ENCODE measurements at places on chromosomes 16 and 17.

- H3K27me3 ChIP-seq: no peaks in the 10 kb centered on the region
- no peak for DNase-seq
- H3K4me3 ChIP-seq: no peak overlapping the region
- peaks cover 39% of the 10 kb centered on the region for H3K36me3 ChIP-seq
- no peak overlapping the region for H3K27ac ChIP-seq
These were observed 18.7 kb downstream of the ZNHIT3 start for GRCh38 chr17:36505171-36505570.

DNA sequence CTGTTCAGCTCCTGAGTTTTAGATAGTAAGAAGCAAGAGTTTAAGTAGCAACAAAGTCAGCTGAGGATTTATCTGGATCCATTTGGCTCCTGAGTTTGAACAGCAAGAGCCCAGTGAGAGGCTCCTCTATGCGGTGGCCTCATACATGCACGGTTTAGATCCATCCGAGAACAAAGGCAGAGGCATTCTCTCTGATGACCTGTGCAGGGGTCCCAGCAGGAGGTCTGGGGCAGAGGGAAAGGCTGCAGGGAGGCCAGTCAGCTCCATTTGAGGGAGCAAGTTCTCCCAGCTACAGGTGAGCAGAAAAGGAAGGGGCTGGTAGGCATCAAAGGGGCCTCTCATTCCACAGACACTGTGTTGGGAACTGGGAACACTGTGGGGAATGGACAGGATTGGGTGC lies 16.5 kb downstream of the PITPNM3 start:
- no peak overlapping the region for H3K4me3 ChIP-seq
- H3K36me3 ChIP-seq: no peaks in the 10 kb centered on the region
- no peaks in the 10 kb centered on the region for H3K27me3 ChIP-seq
- no peak overlapping the region for H3K27ac ChIP-seq
- DNase-seq: no peak
- H3K4me1 ChIP-seq: no peaks in the 10 kb centered on the region

- H3K4me3 ChIP-seq: no peak overlapping the region
- H3K27ac ChIP-seq: no peak overlapping the region
- no peaks in the 10 kb centered on the region for H3K4me1 ChIP-seq
- no peaks in the 10 kb centered on the region for H3K36me3 ChIP-seq
These were observed 52.2 kb downstream of the DNAH17 start for GRCh38 chr17:78524870-78525510.

DNA sequence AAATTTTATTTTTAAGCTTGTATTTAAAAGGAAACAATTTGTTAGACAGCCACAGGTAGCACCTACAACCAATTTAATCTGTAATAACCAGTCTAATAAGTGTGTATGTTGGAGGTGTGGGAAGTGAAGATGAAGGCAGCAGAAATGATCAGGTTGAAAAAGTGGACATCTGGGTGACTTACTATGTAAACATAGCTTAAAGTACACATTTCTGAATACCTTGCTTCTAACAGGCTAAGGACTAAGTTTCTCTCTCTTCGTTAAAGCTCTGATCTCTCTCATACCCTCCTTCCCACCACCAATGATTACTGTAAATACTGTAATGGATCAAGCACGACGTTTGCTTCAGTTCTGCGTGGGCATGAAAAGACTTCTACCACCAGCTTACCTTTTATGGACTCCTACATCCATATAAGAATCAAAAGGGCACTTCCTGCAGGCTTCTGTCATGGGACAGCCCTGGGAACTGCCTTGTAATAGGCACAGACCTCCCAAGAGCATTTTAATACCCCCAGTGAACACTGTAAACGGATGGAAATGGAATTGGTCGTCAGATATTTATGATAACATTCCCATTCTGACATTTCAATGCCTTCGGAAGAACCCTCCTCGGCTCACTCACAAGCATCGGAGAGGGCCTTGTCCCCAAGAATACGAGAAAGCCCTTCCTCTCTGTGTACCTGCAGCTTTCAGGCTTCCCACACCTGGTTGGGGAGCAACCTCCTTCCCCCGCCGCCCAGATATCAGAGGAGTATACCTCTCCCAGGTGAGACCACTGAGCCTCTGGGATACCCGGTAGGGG lies 700 bp downstream of the CCDC43 start:
- peaks cover 19% of the 10 kb centered on the region for H3K4me1 ChIP-seq
- H3K27me3 ChIP-seq: no peaks in the 10 kb centered on the region
- peaks cover 10% of the 10 kb centered on the region for H3K36me3 ChIP-seq
- DNase-seq: no peak
- H3K27ac ChIP-seq: peak overlapping the region; percentile 88

DNA sequence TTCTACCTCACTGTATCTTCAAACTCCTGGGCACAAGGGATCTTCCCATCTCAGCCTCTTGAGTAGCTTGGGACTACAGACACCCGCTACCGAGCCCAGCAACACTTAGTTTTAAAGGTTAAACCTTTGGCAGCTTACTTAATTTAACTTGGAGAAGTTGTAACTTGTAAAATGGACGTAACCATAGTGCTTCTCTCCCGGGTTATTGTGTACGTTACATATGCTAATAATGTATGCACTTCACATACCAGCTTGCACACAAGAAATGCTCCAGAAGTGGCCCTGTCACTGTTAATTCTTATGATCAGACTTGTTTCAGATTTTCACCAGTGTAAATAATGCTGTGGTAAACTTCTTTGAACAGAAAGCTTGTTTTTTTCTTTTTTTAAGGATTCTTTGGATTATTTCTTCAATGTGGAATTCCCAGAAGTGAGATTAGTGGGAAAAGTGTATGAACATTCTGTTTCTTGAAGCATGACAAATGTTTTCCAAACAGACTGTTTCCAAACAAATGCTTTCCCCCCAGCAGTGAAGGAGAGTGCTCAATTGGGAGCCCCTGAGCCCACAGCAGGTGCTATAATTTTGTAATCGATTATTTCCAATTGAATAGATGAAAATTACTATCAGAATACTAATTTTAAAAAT lies 61.5 kb downstream of the EPN2 start:
- no peaks in the 10 kb centered on the region for H3K36me3 ChIP-seq
- no peak overlapping the region for H3K27ac ChIP-seq
- H3K27me3 ChIP-seq: peaks cover 31% of the 10 kb centered on the region
- DNase-seq: no peak

DNA sequence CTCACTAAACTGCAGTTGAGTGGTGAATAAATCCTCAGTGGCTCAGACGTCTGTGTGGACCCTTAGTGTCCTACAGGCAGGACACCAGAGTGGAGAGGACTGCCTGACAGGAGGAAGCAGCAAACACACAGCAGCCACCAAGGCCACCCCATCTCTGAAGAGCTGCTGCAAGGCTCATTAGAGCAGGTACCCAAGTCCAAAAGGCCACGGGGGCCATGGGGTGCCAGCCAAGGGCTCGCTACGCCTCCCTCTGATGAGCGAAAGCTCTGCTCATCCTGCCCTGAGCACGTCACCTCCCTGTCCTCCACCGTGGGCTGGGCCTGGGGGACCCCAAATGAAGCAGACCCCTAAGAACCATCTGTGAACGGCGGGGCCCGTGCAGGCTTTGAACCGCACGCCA lies 70.1 kb upstream of the DOC2B start:
- H3K36me3 ChIP-seq: no peaks in the 10 kb centered on the region
- H3K27ac ChIP-seq: no peak overlapping the region
- DNase-seq: no peak
- H3K27me3 ChIP-seq: no peaks in the 10 kb centered on the region

DNA sequence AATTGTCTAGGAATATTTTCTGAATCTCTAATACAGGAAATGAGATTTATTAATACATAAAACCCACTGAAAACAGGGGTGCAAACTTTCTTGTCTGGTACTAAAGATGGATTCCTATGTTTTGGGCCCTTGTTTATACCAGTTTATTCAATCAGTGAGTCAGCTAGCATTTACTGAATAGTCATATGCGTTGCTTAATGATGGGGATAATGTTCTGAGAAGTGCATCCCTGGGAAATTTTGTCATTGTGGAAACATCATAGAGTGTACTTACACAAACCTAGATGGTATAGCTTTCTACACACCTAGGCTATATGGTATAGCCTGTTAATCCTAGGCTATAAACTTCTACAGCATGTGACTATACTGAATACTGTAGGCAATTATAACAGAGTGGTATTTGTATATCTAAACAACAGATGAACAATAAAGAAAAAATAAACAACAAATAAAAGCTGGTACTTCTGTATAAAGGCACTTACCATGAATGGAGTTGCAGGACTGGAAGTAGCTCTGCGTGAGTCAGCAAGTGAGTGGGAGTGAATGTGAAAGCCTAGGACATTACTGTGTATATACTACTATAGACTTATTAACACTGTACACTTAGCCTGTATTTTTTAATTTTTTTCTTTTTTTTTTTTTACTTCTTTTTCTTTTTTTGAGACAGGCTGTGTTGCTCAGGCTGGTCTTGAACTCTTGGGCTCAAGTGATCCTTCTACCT lies 63.7 kb downstream of the SIAH1 start:
- peaks cover 52% of the 10 kb centered on the region for H3K36me3 ChIP-seq
- H3K27me3 ChIP-seq: no peaks in the 10 kb centered on the region
- H3K4me1 ChIP-seq: peaks cover 25% of the 10 kb centered on the region
- H3K4me3 ChIP-seq: no peak overlapping the region

DNA sequence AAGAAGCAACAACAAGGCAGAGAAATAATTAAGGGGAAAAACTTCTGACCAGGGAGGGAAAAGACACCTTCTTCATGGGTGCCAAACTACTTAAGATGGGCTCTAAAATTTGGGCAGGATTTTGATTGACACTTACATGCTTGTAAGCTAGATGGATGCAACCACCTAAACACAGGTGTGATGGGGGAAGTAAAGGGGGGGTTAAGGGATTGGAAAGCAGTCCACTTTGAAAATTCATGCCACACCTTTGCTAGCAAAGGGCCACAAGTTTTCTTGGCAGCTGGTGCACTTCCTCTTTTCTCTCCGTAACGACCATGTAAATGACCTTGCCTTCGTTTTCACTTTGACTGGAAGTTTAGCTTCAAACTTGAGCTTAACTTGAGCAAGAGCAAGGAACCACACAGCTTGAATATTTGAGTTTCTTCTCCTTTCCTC lies 14.3 kb upstream of the PRKAR1A start:
- no peak overlapping the region for H3K4me3 ChIP-seq
- peaks cover 64% of the 10 kb centered on the region for H3K4me1 ChIP-seq
- H3K27ac ChIP-seq: peak overlapping the region; percentile 85

DNA sequence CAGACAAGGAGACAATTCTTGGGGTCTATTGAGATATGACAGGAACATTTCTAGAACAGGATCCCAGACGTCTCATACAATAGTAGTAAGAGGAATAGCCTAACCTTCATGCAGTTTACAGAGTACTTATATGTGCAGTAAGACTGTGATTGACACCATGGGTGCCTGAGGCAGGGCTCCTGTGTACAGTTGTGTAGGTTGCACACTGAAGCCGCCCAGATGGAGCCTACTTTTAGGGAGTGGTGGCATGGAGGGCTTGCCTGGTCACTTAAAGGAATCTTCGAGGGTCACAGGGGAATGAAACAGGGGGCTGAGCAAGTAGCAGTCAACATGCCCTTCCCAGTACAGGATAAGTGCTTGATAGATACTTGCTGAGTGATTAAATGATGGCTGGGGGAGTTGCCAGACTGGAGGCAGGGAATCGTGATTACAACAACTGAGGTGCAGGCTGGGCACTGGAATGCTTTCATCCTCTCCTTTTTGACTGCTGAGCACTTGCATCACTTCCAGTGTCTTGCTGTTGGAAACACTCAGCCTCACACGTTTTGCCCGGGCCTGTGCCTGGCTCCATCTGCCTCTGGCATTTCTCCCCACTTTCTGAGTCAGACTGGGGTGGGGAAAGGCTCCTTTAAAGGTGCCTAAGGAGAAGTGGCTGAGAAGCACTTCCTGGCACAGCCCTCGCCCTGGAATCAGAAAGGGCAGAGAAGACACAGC lies 71.0 kb downstream of the COPRS start:
- H3K36me3 ChIP-seq: no peaks in the 10 kb centered on the region
- no peak for DNase-seq
- H3K4me1 ChIP-seq: no peaks in the 10 kb centered on the region
- H3K27ac ChIP-seq: no peak overlapping the region
- H3K4me3 ChIP-seq: no peak overlapping the region

- H3K27me3 ChIP-seq: no peaks in the 10 kb centered on the region
- H3K4me3 ChIP-seq: no peak overlapping the region
- H3K4me1 ChIP-seq: peaks cover 7% of the 10 kb centered on the region
- no peak for DNase-seq
These were observed 2.6 kb upstream of the OMG start for GRCh38 chr17:31299624-31300023.

DNA sequence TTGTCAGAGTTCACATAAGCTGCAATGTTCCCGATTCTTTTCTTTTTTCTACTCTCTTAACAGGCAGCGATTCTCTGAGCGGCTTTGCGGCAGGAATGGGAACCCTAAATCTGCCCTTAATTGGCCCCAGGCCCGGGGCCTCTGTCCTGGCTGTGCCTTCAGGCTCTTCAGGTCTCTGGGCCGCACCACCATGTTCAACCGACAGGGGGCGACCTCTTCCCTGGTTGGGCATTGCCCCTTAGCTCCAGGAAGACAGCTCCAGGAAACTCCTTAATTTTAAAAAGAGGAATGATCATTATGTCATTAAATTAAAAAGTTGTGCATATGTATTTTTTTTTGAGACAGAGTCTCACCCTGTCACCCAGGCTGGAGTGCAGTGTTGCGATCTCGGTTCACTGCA lies 20.3 kb downstream of the CACNG5 start:
- no peaks in the 10 kb centered on the region for H3K36me3 ChIP-seq
- no peak overlapping the region for H3K27ac ChIP-seq
- no peak overlapping the region for H3K4me3 ChIP-seq
- DNase-seq: no peak
- H3K4me1 ChIP-seq: no peaks in the 10 kb centered on the region

GRCh38 chr16:8619671-8620370 lies 1.7 kb upstream of the METTL22 start:
- no peak for DNase-seq
- H3K36me3 ChIP-seq: no peaks in the 10 kb centered on the region
- peaks cover 13% of the 10 kb centered on the region for H3K4me1 ChIP-seq

DNA sequence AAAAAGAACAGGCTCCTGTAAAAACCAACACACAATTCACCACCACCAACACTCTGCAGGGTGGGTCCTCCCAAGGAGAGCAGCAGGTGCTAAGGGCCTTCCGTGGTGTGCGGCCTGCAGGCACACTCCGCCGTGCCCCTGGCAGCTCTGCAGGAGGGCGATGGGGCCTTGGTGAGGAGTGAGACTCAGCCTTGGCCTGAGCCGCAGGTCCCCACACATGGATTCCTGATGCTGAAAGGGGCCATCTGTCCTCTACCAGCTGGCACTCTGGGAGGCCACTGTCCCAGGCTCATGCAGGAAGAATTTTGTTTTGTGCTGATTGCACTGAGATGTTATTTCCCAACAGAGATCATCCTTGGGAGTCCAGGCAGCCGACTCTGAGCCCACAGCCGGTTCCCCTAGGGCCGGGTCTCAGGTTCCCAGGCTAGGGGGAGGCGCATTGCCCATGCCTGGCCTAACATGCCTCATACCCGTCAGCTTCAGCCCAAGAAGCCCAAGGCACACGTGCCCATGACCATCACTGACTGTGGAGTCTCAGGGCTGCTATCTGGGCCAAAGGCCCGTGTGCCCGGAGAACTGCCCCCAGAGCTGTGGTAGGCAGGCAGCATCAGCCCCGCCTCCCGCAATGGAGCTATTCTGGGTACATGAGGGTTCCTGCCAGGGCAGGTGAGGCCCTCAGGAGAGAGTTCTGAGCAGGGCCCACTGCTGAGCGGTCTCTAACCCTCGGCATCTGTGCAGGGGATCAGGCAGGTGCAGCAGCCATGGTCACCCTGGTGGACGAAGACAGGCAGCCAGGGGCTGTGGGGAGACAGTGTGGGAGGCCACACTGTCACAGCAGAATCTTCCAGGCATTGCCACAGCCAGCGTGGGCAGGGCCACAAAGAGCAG lies 97.9 kb upstream of the ZNF469 start:
- H3K27ac ChIP-seq: no peak overlapping the region
- no peaks in the 10 kb centered on the region for H3K36me3 ChIP-seq
- no peaks in the 10 kb centered on the region for H3K27me3 ChIP-seq
- DNase-seq: no peak
- no peak overlapping the region for H3K4me3 ChIP-seq

All from CD14-positive monocyte (primary cell).